ENCODE measurements at places on chromosomes 1 and 21.

DNA sequence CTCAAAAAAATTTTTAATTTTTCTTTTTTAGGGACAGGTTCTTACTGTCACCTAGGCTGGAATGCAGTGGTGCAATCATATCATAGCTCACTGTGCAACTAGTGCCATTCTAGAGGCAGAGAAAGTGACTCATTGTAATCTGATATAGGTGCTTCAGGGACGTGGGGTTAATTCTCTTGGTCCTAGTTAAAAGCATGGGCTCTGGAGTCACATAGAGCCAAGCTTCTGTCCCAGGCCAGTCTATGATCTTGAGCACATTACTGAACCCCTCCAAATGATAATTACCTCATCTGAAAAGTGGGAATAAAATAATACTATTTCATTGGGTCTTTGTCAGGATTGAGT is 1.1 kb upstream of the ADIPOR1 start:
- no peak for DNase-seq

GRCh38 chr21:41499920-41500319 is 8.0 kb downstream of the TMPRSS2 start:
- no peak for DNase-seq

DNA sequence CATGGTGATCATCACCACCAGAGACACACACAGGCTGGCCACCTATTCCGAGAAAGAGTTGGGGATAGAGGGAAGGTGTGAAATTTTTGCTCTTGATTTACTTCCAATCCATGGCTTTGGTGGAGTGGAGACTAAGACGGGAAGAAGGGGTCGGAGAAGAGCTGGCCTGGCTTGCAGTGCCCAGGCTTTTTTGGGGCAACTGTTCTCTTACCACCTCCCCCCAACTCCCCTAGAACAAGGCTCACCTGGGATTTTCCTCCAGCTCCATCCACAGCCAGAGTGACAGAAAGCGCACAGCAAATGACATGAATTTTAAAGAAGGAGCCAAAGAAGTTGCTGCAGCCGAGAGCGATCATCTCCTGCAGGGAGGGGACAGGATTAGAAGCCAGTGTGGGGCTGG is 16.0 kb downstream of the SLC26A9 start:
- DNase-seq, result no peak

DNA sequence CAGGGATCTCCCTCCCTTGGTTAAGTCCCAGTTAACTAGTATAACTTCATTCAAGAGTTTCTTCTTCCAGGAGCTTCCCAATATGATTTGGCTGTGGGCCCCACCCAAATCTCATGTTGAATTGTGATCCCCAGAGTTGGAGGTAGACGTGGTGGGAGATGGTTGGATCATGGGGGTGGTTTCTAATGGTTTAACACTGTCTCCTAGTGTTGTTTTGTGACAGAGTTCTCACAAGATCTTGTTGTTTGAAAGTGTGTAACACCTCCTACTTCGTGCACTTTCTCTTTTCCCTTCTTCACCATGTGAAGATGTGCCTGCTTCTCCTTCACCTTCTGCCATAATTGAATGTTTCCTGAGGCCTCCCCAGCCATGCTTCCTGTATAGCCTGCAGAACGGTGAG is 251.8 kb upstream of the FGGY start:
- DNase-seq, result no peak

- no peak for DNase-seq
These were observed 4.3 kb downstream of the INTS7 start for GRCh38 chr1:212030936-212031528.

DNA sequence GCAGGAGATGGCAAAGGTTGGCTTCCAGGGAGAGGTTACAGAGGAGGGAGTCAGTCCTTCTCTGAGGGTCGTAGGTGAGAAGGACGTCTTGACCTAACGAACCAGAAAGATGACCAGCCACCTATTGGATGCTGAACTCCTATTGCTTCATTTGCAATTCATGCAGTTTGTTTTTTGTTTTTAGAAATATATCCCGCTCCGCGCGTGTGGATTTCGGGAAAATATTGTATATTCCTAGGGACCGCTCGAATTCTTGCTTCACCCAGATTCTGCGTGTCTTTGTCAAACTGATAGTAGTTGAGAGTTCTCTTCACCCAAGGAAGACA is 564 bp downstream of the DISP1 start:
- no peak for DNase-seq

- DNase-seq, result no peak
These were observed 35.5 kb upstream of the VANGL1 start for GRCh38 chr1:115606305-115606704.

DNA sequence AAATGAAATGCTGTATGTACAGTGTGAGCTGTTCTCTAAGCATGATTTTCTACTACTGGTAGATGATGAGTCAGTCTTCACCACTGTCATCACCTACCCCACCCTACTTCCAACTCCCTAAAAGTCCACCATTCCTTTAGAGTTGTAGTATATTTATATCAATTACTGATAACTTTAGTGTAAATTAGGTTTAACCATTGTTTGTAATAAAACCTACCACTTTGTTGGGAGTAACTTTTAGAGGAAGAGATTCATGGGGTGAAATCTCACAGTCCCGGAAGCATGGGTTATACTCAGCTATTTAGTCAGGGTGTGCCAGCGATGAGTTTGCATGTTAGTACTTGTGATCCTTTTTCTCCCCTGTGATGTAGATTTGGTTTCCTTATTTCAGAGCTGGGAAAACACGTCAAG is 17.1 kb downstream of the MORC3 start:
- no peak for DNase-seq

DNA sequence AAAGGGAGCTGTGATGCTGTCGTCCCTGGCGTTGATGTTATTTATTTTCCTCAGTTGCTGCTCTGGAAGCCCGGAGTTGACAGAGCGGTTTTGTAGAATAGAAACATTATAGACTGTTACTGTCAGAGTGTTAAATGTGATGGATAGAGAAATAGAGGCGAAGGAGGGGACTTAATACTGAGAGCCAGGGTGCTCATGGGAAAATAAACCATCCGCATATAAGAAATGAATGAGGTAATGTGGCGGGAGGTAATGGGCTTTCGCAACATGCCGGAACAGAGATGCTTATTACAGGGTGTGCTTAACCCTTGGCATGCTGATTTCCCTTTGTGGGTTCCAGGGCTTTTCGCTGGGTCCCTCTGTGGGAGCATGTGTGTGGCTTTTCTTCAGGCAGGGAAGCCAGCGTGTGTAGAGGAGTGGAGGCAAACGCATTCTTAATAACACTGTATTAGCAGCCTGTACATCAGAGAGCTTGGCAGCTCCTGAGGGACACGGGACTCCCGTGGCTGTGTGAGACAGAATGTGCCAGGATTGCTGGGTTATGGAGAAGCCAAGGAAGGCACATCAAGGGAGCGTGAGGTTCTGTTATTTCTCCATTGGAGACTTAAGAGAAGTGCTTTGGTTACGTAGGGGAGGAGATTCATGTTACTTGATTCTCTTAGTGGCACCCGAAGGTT is 141.0 kb downstream of the PBX1 start:
- no peak for DNase-seq

DNA sequence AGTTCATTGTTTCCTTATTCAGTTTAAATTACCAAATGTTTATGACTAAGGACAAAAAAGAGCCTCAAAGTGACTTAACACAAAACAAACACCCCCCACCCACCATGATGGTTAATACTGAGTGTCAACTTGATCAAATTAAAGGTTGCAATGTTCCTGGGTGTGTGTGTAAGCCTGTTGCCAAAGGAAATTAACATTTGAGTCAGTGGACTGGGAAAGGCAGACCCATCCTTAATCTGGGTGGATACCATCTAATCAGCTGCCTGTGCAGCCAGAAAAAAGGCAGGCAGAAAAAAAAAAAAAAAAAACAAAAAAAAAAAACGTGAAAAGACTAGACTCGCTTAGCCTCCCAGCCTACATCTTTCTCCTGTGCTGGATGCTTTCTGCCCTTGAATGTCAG is 543.4 kb downstream of the NEGR1 start:
- no peak for DNase-seq

- no peak for DNase-seq
These were observed 452 bp upstream of the EXOSC10 start for GRCh38 chr1:11100149-11100493.

- DNase-seq, result peak; percentile 47
These were observed 7.8 kb downstream of the UBIAD1 start for GRCh38 chr1:11280719-11281376.

DNA sequence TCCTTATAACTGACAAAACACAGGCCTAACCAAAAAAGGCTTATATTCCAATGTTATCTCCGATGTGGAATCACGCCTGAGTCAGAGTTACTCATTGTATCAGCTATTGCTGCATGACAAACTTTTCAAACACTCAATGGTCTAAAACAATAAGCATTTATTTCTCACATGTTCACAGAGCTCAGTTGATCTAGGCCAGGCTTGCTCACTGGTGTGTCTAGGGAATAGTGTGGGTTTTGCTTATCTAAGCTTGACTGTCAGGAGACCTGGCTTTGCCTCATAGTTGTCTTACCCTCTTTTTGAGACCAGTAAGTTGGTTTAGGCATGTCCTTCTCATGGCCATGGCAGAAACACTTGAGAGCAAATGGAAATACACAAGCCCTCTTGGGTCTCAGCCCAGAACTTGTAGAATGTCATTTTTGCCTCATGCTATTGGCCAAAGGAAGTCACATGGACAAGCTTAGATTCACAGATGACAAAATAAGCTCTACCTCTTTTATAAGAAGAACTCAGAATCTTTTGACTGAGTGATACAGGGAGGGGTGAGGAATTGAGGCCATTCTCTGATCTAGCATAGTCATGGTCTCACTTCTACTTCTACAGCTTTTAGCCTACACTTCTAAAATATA is 130.8 kb downstream of the HMCN1 start:
- DNase-seq, result no peak

DNA sequence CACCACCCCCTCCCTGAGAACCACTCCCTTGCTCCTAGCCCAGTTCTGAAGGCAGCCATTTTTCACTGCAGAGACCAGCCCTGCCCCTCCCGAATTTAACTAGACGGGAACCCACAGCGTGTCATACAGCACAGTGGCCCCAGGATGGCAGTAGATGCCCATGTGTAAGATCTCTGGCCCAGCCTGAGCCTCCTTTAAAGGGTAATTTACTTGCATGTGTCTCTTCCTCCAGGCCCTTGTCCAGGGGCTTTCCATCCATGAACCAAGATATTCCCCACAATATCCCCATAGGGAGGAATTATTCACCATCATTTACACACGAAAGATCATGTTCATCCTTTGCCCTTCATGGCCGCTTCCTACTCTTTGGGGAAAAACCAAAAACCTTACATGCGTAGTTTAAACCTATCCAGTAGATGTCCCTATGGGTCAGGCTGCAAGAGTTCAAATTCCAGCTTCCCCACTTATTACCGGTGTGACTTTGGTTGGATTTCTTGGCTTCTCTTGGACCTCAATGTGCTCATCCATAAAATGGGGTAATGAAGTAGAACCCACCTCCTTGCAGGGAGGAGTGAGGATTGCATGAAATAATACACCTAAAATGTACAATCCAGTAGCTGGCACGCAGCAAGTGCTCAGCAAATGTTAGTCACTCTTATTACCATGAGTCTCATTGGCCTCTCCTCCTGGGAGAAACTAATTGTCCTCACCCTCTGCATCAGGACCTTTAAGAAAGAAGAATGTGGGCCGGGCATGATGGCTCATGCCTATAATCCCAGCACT is 4.0 kb upstream of the LACTBL1 start:
- peak; percentile 74 for DNase-seq

DNA sequence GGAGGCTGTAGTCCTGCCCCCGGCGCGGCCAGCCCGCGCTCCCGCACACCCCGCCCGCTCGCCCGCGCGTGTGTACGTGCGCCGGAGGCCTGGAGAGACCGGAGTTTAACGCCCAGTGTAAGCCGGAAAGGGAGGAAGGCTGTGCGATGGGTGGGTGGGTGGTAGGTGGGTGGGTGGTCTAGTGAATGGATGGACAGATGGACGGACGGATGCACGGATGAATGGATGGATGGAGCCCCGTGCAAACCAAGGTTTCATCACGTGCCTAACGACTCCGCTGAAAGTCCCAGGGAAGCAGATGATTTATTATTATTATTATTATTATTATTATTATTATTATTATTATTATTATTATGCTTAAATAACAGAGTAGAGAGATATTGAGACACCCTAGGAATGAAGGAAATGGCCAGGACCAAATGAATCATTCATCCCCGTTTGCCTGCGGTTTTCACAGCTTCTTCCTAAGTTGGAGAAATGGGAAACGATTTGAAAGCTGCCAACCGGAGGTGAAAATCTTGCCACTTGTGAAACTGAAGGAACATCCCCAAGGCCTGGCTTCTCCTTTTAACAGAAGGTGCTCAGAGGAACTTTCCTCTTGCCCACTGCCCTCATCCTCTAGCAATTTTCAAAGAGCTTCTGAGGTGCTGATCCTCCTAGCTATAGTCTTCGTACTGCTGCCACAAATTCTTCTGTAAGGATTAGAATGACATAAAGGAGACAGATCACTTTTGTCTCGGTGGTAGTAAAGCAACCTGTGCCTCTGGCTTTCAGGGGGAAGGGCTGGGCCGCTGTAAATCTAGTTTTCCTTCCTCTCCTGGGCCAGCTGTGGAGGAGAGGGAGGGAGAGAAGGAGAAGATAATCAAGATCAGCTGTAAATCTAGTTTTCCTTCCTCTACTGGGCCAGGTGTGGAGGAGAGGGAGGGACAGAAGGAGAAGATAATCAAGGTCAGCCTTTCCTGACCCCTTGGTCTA is 648 bp upstream of the RGS7 start:
- DNase-seq, result no peak

DNA sequence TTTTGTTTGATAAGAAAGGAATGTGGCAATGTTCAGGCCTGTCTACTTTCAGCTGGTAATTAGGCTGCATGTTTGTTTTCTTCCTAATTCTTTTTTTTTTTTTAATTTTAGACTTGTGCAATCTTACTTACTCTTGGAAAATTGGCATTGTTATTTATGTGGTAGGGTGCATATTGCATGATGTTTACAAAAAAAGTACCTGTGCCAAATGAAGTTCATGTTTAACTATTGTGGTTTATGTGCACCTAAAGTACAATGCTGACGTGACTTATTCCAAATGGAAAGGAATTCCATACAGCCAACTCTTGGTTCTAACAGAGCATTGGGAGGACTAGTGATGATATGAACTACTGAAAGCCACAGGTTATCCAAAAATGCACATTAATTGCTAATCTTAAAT is 51.0 kb downstream of the KCNK2 start:
- no peak for DNase-seq

- DNase-seq, result no peak
These were observed 229.1 kb downstream of the KCNJ6 start for GRCh38 chr21:37686991-37687810.

- peak; percentile 83 for DNase-seq
These were observed 10.0 kb downstream of the SCNN1D start for GRCh38 chr1:1290238-1290731.

All from GM20000 (cell line).